ENCODE measurements at places on chromosomes 7 and 10. TPM values are rescaled to one million over a fixed set of nuclear protein-coding genes. Genes with fewer than 3 reads are reported as not detected.

- DNase-seq: peak; percentile 9
Observed at GRCh38 chr7:82012453-82012852, 242.6 kb upstream of the HGF start.

- no peak for DNase-seq
Observed at GRCh38 chr7:114969096-114969495, 47.2 kb downstream of the MDFIC start.

DNA sequence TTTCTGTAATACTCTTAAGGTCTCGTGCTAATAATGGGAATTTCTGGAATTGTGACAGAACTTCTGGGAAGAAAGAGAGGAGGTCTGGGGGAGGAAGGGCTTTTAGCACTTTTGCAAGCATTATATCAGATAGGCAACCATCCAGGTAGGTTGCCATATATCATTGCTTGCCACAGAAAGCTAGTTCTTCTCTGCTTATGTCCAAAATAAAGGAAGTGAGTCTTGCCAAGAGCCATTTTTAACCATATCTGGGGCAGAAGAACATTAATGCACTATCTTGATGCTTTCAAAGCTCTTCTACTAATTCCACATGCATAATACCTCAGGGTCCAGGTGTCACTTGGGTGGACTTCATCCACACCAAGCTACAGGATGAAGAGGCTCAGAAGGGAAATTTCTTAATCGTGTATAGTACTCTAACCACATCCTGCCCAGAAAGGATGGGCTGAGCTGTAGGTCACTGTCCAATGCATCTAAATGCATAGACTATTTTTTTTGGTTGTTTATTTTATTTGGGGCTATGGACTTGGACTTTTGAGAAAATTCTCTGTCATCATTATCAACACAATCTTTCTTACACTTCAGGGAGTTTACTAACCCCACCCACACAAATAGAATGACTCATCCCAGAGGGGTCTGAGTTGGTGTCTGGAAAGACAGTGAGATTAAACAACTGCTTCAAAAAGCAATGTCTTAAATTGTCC lies 68.9 kb upstream of the ADO start:
- peak; percentile 34 for DNase-seq

Gene EPHB6
- total RNA-seq: 0.16 TPM

DNA sequence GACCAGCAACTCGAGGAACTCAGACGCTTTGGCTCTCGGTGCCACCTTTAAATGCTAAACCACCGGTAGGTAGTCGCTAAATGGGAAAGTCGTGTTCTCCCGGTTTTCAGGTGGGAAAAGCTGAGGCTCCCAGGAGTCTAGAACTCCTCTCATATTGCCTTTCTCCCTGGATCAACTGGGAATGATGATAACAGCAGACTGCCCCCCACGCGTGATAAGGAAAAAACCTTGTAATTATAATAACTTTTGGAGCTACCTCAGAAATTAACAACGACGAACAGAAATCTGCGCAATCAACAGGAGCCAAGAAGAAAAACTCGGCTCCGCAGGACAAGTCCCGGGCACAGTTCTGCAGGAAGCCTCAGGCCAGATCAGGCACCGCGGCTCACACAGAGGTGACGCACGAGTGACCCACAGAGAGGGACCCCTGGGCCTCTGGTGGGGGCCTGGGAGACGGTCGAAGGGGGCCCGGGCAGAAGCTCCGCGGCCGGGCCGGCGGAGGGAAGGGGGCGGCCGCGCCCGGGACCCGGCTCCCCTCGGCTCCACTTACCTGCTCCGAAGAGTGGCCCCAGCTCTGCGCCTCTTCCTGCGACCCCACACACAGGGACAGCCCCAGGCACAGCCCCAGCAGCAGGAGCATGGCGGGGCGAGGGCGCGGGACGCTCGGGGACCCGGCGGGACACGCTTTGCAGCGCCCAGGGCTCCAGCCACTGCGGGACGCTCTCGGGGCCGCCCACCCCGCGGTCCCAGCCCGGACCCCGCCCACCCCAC lies at the start of gene ITIH5:
ITIH5 (minus strand) TSS at position 714 of the 771 bp plus-strand sequence; CDS start at position 640, 74 bp downstream.
- no peak for DNase-seq

Gene LIPJ
- total RNA-seq: not detected

DNA sequence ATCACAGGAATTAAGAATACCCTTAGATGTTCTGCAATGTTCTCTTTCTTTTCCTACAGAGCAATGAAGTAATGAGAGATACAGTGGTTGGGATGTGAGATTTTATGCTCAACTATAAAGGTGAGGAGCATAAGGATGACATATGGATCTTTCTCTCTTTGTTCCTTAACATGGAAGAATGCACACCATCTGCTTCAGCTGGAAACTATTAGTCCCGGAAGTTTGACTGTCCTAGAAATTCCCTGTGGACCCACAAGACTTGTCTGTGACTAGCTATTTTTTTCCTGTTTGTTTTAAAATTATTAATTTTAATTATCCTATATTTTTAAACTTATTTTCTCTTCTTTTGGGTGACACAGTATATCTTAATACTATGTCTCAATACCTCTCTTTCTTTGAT lies 80.2 kb downstream of the DKK1 start:
- no peak for DNase-seq

GRCh38 chr10:130042381-130042780 lies 68.2 kb downstream of the C10orf143 start:
- DNase-seq: no peak

- no peak for DNase-seq
Observed at GRCh38 chr10:128046953-128047290, 79.3 kb downstream of the MKI67 start.

Gene TES
- total RNA-seq: 0.99 TPM

GRCh38 chr7:1758028-1758858 lies 88.2 kb downstream of the ELFN1 start:
- DNase-seq: peak; percentile 48

- peak; percentile 31 for DNase-seq
Observed at GRCh38 chr10:7756360-7756992, 31.3 kb downstream of the KIN start.

DNA sequence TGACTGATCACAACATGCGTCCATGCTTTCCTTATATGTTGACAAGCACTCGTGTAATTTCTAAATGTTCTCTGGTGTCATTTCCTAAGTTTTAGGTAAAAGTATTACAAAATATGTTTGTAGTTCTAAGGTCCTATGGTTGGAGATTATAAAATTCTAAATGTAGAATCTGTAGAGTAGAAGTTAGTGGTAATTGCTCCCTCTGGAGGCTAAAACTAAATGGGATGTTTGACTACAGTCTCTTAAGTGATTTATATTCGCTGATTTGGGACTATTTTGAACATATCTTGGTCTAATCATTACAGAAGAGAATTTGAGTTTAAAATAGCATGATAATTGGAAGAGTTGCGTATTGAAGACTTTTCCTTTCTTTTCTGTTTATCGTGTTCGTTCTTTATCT lies 74.1 kb downstream of the ZMYND11 start:
- DNase-seq: no peak

DNA sequence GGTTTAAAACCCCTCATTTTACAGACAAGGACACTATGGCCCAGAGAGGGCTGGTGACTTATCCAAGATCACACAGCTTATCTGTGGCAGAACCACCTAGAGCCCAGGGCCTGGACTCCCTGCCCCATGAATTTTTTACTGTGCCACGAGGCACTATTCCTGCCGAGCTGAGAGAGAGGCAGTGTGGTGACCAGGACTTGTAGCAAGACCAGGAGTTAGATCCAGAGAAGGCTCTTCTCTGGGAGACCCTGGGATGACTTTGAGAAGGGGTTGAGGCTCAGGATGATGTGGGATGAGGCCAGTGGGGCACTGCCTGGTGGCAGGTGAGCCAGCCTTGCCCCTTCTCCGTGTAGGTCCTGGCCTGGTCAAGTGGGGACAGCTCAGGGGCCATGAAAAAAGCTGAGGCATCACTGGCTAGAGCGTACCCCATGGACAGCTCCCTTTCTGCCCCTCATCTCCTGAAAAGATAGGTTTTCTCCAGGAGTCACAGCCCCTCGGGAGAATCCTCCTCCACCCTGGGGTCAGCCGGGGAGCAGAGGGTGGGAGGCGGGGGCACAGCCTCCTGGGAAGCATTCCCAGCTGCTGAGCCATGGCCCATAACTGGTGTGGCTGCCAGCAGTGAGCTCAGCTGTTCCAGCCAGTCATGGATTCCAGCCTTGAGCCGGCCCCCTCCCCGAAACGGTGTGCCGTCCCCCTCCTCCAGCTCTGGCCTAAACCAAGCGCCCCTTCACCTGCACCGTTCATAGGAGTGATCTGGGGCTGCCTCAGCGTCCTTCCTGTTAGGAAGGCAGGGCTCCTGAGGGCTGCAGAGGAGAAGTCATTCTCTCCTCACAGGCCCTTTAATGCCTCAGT lies 5.8 kb downstream of the FLNC start:
- DNase-seq: peak; percentile 96

DNA sequence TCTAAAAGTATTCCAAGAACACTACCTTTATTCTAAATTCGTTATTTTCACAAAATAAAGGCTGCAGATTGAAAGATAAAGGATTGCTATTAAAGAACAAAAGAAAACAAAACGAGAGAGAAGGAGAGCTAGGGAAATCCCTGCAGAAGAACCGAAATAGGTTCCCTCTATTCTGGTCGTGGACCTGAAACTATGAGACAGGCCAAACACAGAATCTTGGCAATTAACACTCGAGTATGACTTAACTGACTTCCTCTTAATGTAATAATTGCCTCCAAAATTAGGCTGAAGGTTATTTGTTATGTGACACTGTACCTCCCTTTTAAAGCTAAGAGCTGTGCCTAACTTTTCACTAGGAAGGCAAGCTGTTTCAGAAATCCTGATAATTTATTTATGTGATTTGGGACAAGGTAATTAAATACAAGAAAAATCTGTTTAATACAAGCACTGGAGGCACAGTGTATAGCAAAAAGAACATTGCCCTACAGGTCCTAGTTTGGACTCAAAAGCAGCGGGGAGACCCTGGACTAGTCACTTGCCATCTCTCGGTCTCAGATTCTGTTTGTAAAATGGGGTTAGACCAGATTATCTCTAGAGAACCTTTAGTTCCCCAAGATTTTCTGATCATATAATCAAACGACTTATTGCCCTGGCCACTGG lies 11.6 kb downstream of the NAMPT start:
- DNase-seq: no peak

DNA sequence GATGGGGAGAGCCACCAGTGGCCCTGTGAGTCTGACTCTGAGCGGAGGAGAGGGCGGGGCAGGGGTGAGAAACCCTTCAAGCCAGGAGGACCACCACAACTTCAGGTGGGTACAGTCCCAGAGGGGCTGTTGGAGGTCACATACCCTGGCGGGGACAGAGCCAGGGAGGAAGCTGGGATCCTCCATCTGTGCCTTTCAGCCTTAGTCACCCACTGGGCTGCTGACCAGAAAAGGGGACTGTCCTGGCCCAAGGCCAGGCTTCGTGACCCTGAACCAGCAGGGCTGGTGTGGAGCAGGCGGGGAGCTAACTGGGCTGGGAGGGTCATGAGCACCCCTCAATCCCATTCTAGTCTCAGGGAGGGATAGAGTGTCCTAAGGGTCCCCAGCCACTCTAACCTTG lies 1.5 kb upstream of the CALHM3 start:
- DNase-seq: peak; percentile 78

DNA sequence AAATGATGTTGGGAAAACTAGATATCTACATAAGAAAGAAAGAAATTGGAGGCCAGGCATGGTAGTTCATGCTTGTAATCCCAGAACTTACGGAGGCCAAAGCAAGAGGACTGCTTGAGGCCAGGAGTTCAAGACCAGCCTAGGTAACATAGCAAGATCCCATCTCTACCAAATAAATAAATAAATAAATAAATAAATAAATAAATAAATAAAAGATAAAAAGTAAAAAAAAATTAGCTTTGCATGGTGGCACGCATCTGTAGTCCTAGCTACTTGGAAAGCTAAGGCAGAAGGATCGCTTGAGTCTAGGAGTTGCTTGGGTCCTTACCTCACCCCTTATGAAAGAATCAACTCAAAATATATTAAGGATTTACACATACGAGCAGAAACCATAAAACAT lies 193.5 kb upstream of the NOBOX start:
- no peak for DNase-seq

Gene DHTKD1
- 15.0 TPM for total RNA-seq

GRCh38 chr10:24277771-24278170 lies 68.8 kb downstream of the KIAA1217 start:
- no peak for DNase-seq

Gene ERVW-1
- total RNA-seq: not detected

DNA sequence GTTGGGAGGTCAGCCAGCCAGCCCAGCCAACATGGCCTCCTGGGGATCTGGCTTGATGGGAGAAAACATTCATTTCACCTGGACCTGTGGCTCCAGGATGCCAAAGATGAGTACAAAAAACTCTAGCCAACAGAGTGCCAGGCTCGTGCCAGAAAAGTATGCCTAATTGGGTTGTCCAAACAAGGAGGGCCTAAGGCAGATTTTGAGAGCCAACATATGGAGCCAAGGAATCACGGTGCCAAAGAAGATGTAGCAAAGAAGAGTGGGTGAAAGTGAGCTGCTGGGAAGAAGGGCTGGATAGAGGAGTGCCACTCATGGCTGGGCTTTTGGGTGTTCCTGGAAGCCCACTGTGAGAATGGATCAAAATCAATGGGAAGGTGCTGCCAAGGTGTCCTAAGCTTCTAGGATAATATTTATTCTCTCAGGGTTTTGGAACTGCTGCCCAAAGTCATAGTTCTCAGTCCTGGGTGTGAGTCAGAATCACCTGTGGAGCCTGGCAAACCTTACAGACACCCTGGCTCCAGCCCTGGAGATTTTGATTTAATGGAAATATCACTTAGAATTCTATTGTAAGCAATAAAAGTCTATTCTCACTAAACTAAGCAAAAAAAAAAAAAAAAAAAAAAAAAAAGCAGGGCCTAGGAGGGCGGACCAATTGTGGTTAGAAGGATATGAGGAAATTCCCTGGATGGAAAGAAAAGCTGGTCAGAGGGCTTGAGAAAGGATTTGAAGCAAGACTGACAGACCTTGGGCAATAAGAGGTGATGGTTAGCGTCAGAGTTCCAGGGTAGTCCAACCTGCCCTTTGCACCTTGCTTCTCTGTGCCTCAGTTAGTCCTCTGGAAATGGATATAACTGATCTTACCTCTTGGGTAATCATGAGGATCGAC lies 182.2 kb upstream of the PRR15 start:
- no peak for DNase-seq

Gene CDK14
- 27.8 TPM for total RNA-seq
